ENCODE measurements at places on chromosomes 7 and 10.
A peak's percentile ranks its signal among the peaks of the same experiment; 100 is the strongest.

GRCh38 chr7:42479816-42480633, 243.0 kb upstream of the GLI3 start:
- DNase-seq, result no peak

- DNase-seq, result peak; percentile 92
Measured at GRCh38 chr10:111093741-111094380, 17.0 kb downstream of the ADRA2A start.

DNA sequence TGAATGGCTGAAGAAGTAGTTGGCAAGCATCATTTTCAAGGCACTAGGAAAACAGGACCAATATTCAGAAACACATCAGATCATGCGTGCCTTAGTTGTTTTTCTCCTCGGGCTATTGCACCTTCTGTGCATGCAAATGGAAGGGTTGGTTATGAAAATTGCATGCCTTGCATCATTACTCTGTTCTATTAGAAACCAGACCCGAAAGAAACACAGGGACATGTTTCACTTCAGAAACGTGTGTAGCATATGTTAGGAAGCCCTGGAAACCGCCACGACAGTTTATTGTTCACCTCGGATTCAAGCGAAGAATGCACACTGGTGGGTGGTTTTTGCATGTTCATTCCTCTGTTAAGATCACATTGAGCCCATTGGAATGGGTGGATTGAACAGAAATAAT, 214.7 kb downstream of the FRMD4A start:
- no peak for DNase-seq

DNA sequence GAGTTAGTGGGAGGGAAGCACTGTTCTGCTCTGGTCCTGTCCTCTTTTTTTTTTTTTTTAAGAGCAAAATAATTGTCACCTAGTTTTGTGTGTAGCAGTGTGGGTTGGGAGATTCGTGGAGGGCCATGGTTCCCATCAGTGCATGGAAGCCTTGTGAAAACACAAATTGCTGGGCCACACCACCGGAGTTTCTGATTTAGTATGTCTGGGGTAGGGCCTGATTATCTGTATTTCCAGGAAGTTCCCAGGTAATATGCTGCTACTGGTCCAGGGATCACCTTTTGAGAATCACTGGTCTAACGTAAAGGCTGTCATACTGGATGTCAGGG, 191.3 kb downstream of the GATA3 start:
- no peak for DNase-seq

GRCh38 chr7:144384555-144385245, 18.8 kb downstream of the NOBOX start:
- DNase-seq, result no peak

DNA sequence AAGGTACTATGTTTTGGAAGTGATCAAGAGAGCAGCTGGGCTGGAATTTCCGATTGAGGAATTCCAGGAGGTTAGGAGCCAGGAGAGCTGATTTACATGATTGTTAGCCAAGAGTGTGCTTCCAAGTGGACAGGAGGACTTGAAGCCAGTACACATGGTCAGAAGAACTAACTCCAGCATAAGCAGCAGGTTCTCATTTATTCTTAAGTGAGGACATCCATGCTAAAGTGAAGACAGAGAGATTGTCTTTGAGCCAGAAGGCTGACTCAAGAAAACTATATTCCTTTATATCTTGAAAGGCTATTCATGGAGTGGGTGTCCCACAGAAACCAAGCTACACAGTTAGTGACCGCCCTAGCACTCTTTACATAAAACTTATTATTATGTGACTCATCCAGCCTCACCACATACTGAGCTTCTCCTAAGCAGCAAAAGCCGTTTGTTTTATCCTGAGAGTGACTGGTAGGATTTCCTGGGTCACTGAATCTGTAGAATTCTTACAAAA, 56.7 kb upstream of the SEMA3A start:
- peak; percentile 90 for DNase-seq

GRCh38 chr7:24833549-24833948, 76.3 kb upstream of the GSDME start:
- DNase-seq, result no peak

DNA sequence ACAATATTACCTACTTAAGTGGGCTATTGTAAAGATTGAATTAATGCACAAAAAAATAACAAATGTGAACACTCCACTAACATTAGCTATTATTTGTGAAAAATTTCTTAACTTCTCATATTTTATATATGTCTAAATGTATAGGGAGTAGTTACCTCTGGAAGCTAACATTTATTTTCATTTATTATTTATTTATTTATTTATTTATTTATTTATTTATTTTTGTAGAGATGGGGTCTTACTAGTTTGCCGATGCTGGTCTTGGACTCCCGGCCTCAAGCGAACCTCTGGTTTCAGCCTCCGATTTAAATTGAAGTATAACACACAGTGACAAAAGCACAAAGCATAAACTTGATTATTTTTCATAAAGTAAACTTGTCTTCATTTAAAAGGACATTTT, 5.1 kb upstream of the SPOCK2 start:
- DNase-seq, result no peak

- DNase-seq, result no peak
Measured at GRCh38 chr10:64257704-64258103, 736.5 kb downstream of the REEP3 start.

DNA sequence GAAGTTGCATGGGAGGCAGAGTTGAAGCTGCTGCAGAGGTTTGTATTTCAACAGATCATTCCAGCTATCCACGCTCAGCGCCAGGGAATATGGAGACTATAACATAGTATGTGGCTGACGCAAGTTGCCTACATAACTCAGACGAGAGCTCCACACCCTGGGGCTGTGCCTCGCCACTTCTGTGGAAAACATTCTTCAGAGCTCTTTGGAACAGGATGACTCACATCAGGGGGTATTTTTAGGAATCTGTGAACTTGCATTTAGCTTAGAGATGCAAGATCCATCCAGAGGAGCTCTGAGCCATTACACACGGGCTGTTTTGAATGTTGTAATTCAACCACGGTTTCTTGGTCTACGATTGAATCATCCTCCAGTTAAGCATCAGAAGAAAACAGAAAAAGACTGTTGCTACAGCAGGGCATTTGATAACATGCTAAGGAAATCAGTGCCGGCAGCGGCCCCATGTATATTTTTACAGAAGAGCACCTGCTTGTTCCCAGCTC, 481.5 kb upstream of the AKR1E2 start:
- DNase-seq, result peak; percentile 100

GRCh38 chr10:8037941-8038894, 16.3 kb upstream of the GATA3 start:
- no peak for DNase-seq

- no peak for DNase-seq
Measured at GRCh38 chr7:72405871-72406270, 6.3 kb downstream of the CALN1 start.

- peak; percentile 75 for DNase-seq
Measured at GRCh38 chr10:24894309-24894708, 58.1 kb downstream of the PRTFDC1 start.

DNA sequence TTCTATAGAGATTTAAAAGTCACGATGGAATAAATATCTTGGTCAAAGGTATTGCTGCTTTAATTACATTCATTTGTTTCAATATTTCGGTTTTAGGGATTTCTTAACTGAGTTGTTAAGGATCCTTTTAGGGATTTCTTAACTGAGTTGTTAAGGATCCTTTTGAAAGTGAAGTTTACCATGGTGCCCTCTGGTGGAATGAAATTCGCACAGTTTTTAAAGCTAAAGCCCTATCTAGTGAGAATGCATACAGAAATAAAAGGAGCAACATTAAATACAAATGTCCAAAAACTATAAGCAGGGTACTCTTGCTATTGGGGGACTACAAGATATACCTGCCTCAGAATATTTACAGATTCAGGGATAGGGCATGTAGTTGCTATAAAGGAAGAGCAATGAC, 193.7 kb downstream of the RNLS start:
- DNase-seq, result peak; percentile 60

DNA sequence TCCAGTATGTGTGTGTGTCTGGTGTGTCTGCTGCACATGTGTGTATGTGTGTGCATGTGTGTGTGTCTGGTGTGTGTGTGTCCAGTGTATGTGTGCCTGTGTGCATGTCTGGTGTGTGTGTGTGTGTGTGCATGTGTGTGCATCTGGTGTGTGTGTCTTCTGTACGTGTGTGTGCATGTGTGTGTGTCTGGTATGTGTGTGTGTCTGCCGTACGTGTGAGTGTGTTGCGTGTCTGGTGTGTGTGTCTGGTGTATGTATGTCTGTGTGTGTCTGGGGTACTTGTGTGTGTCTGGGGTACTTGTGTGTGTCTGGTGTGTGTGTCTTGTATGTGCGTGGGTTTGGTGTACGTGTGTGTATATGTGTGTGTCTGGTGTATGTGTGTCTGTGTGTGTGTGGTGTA, 289.1 kb upstream of the SHH start:
- no peak for DNase-seq

GRCh38 chr7:90407484-90407821, 4.2 kb downstream of the CLDN12 start:
- no peak for DNase-seq
